Lung microvascular endothelial cell (primary cell): ENCODE measurements at places on chromosomes 11 and 22. TPM values are rescaled to one million over a fixed set of nuclear protein-coding genes. Genes with fewer than 3 reads are reported as not detected.

VSIG10L2 gene
- not detected in 2 replicates for total RNA-seq

MMP3 gene
- total RNA-seq = not detected in 2 replicates

ROBO4 gene
- total RNA-seq = 272 and 369 TPM in 2 replicates

EXPH5 gene
- under 0.01 TPM in 2 replicates for total RNA-seq

MRPL23 gene
- 58.0 and 77.6 TPM in 2 replicates for total RNA-seq

OR51E2 gene
- total RNA-seq = not detected in 2 replicates

LYVE1 gene
- total RNA-seq = 101 and 140 TPM in 2 replicates

SCGB2A2 gene
- total RNA-seq = not detected in 2 replicates

ABCG4 gene
- 0.22 TPM in 1 of 2 replicates, not detected in the other for total RNA-seq

GRCh38 chr11:12269104-12269441 is 108.3 kb upstream of the PARVA start:
- DNase-seq = peak; percentile 30

DNA sequence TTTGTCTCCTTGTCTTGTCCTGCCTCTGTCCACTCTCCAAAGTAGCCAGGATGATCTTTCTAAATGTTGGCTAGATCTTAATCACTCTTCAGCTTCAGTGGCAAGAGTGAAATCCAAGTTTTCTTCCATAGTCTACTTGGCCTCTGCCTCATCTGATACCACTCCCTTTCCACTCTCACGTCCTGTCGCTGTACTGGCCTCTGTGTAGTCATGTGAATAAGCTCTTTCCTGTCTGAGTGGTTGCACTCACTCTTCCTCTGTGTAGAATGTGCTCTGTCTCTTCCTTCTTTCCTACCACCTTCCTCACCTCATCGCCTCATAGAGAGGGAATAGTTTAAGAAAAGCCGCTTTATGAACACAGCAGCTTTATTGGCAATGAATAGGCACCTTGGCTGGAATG is 86.5 kb downstream of the WNT11 start:
- DNase-seq = peak; percentile 50

DNA sequence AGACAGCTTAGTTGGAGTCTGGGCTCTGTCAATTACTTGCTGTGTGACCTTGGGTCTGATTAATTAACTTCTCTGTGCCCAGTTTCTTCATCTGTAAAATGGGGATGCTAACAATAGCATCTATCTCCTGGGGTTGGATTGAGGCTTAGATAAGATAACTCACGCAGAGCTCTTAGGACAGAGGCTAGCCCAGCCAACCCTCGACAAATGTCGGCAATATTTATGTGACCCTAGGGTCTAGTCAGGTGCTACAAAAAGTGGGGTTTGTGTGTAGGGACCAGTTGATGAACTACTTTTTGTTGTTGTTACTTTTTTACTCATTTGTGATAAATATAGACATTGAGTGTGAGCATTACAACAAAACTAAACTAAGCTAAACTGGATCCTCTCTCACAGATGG is 22.4 kb downstream of the SYT13 start:
- no peak for DNase-seq

DNA sequence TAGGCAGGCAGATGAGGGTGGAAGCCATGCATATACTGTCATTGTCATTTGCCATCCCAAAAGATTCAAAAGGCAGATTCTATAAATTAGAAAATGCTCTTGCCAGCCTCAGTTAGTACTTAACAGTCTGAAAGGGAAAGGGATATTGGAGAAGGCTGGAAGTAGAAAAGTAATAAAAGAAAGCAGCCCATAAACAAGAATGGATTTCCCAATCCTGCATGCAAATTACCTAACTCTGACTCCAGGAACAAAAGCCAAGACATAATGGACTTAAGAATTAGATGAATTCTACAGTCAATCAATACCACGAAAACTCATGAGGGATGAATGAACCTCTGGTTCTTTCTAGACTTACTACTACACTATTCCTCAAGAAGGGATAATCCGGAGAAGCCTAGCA is 5.9 kb downstream of the PAK1 start:
- no peak for DNase-seq

- DNase-seq = no peak
Observed at GRCh38 chr11:106681435-106681834, 336.8 kb downstream of the GUCY1A2 start.

- no peak for DNase-seq
Observed at GRCh38 chr11:113664069-113664980, 41.8 kb downstream of the TMPRSS5 start.

GRCh38 chr22:19824926-19825339 is 29.7 kb downstream of the GNB1L start:
- DNase-seq = no peak

- no peak for DNase-seq
Observed at GRCh38 chr11:102850973-102851745, 7.8 kb upstream of the MMP3 start.

- no peak for DNase-seq
Observed at GRCh38 chr11:19924311-19924710, 211.7 kb downstream of the NAV2 start.

GRCh38 chr22:49717322-49717919 is 110.3 kb downstream of the BRD1 start:
- DNase-seq = no peak

- DNase-seq = no peak
Observed at GRCh38 chr11:34609850-34610249, 11.0 kb upstream of the EHF start.

- DNase-seq = peak; percentile 11
Observed at GRCh38 chr11:46977038-46977813, 40.7 kb downstream of the CSTPP1 start.

- DNase-seq = no peak
Observed at GRCh38 chr22:27185099-27185709, 527.8 kb downstream of the MIAT start.

DNA sequence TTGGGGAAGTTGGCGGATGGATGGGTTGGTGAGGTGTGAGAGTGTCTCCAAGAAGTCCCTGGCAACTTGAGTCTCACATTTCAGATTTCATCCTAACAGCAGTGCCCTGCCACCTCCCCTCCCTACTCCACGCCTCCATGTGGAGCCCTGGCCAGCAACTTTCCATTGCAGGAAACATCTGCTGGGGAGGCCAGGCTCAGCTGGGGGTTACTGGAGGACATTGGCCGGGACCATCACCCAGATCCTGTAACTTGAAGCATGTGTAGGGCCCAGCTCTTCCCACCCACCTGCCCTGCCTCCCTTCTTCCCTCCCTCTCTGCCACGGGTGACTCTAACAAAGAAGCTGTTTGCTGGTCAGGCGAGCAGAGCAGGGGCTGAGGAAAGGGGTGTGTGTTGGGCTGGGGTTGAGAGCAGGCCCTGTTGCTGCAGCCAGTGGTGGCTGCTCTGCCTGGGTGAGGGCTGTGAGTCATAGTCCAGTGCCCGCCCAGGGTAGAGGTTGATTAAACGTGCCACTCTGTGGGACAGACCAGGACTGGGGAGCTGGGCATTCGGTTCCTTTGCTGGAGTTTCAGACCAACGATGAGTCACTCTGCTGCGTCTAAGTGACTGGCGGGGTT is 64.0 kb downstream of the SCN3B start:
- peak; percentile 95 for DNase-seq

- peak; percentile 33 for DNase-seq
Observed at GRCh38 chr22:38468443-38469305, 778 bp downstream of the KDELR3 start.

- DNase-seq = no peak
Observed at GRCh38 chr11:120236169-120237107, 3.5 kb upstream of the POU2F3 start.

- DNase-seq = no peak
Observed at GRCh38 chr11:87849216-87849615, 326.0 kb downstream of the RAB38 start.

DNA sequence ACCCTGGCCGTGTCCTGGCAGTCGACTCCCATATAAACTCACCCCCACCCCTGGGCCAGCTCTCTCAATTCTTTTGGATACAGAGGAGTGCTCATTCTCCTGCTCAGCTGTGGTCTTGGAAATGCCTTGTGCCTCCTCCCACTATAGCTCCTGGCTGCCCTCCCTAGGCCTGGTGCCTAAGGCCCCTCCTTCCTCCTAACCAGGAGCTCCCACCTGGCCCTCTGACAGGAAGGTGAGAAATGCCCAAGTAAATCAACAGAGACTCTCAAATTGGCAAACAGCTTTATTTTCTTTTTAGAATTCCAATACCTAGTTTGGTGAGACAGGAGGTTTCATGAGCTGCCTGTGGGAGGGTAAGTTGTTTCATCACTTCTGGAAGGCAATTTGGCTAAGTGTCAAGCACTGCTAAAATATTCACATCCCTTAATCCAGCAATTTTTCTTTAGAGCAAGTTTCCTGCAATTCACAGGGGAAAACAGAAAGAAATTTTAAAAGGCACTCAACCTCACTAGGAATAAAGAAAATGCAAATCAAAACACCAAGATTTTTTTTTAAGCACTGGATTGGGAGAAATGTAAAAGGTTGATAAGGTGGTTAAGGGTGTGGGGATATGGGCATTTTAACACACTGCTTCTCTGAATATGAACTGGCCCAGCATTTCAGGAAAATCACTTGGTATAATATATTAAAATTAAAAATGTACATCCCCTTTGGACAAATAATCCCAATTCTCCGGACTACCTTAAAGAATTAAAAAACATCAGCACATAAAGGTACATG is 209.7 kb upstream of the ARHGAP20 start:
- no peak for DNase-seq

- DNase-seq = no peak
Observed at GRCh38 chr11:68074584-68075352, 35.9 kb downstream of the TCIRG1 start.
